ENCODE measurements at places on chromosomes 7 and 10.

DNA sequence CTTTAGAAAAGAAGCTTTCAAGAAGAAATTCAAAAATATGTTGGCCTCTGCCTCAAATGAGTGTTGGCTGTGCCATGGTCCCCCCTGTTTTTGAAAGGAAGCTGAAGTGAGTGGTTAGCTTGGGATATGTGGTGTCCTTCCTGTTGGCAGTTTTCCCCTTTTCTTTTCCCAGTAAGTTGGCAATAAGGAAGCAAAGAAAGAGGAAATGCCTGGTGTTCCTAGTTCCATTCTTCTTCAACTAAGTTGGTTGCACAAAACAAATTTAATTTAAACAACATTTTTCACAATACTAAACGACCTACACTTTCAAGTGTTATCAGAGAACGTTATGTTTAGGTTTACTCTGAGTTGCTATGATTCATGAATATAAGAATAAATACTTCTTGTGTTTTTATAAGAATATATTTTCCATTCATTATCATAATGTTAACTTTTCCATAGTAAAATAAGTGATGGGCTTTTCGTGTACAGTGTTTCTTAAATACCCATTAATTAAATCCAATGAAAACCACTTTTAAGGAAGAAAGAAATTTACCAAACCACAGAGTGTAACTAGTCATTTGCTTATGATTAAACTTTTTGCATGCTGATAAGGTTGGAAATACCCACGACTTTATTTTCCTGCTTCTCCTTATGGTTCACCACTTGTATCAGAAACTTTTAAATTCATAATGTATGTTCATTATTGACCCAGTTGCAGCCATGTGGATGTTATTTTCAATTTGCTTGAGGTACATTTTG lies 7.7 kb downstream of the HDAC9 start:
- DNase-seq: no peak

GRCh38 chr10:94264085-94264484 lies 98.7 kb downstream of the NOC3L start:
- DNase-seq: no peak

- no peak for DNase-seq
These were observed 23.5 kb downstream of the GNAT3 start for GRCh38 chr7:80488406-80488805.

DNA sequence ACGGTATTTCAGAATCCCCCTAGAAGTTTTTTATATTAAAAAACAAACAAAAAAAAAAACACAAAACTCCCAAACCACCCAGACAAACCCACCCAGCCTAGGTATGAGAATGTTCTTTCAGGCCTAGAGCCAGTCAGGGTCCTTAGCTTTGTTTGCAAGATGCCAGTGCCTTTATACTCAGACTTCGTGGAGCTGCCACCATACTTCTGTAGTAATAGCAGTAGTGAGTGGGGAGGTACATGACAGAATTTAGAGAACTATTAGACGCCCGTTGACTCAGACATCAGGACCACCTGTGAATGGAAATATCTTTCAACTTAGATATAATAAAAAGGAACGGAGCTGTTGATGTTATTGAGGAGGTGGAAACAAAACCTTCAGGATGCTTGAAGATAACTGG lies 138.2 kb upstream of the MKLN1 start:
- DNase-seq: no peak

- no peak for DNase-seq
These were observed 57.1 kb downstream of the TBXAS1 start for GRCh38 chr7:139886206-139886605.

DNA sequence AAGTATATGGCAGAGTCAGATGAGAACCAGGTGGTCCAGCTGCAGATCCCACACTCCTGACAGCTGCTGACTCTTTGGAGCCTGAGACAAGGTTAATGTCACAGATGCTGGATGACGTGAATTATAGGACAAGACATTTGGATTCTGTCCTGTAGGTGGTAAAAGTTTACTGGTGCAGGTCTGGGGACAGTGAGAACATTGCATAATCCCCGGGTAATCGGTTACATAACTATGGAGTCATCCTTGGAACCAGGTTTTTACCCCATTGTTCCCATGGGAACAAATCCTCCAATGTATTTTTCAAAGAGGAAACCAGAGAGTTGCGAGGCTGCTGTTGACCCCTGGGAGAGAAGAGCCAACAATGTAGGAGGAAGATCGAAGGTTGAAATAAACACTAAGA lies 27.5 kb upstream of the ZCCHC24 start:
- DNase-seq: no peak

DNA sequence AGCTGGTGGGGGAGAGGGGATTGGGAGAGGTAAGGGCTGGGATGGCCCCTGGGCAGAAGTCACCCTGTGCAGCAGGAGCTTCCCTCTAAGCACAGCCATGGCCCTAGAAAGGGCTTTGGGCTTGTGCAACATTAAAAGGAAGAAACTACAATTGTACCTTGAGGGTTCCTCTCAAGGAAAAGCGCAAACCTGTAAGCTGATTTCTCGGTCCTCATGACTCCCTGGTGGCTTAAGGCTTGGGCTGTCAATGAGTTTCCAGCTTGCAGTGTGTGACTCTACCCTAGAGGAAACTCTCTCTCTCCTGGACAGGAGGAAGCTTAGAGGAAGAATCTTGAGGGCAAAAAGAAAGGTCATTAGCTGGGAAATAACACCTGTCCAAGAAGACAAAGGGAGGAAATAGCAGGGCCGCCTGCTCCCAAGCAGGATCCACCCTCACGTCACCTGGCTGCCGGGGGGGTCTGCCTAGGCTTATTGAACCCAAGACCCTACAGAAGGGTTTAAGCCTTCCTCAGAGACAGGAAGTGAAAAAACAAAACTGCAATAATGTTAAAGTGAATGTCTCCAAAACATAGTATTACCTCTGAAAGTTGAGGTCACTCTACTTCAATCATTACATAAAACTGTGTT lies 112.5 kb downstream of the WDR11 start:
- DNase-seq: no peak

GRCh38 chr7:95155965-95156364 lies 168.4 kb downstream of the PON1 start:
- DNase-seq: no peak

Measured in WTC11 (cell line).